ENCODE measurements at places on chromosomes 12 and 14. TPM values are rescaled to one million over a fixed set of nuclear protein-coding genes. Genes with fewer than 3 reads are reported as not detected.
A peak's percentile ranks its signal among the peaks of the same experiment; 100 is the strongest.

DNA sequence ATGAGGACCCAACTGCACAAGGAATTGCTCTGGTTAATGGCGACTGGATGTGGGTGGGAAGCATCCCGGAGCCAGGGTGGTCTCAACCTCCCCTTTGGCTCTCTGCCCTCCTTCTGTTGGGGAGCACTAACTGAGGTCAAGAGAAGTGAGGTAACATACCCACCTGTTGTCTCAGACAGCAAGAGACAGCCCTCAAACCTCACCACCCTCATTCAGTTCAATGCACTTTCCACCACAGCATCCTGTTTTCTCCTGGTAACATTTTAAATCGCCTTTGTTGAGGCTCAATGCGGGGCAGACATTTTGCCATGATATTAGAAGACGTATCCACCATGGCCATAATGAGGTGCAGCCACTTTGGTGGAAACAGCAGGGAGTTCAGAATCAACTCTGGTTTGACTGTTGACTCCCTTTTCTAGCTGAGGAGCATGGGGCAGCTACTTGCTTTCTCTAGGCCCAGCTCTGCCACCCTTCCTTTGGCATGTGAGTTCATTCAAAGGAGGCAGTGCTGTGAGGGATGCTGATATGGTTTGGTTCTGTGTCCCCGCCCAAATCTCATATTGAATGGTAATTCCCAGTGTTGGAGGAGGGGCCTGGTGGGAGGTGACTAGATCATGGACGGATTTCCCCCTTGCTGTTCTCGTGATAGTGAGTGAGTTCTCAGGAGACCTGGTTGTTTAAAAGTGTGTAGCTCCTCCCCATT lies 338.6 kb downstream of the PCNX1 start:
- DNase-seq: no peak

DNA sequence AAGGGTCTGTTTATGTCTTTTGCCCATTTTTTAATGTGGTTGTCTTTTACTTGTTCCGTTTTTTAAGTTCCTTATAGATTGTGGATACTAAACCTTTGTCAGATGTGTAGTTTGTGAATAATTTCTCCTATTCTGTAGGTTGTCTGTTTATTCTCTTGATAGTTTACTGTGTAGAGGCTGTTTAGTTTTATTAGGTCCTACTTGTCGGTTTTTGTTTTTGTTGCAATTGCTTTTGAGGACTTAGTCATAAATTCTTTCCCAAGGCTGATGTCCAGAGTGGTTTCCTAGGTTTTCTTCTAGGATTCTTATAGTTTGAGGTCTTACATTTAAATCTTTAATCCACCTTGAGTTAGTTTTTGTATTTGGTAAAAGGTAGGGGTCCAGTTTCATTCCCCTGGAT lies 33.9 kb downstream of the SLC39A9 start:
- no peak for DNase-seq

DNA sequence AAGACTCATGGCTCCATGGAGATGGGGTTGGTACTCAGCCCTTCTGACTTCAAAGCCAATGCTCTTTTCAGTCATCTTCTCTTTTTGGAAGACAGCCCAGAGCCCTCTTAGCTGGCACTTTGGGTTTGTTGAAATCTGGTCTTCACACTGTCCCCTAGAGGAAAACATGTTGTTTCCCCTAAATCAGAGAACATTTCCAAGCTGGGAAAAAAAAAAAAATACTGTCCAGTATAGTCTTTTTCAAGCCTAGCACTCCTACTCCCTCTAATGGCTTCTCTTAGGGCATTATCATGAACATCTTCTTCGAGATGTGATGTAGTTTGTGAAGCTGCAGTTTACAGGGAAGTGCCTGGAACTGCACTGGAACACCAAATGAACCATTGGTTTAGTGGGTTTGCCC lies 3.0 kb upstream of the ZC3H14 start:
- peak; percentile 25 for DNase-seq

DNA sequence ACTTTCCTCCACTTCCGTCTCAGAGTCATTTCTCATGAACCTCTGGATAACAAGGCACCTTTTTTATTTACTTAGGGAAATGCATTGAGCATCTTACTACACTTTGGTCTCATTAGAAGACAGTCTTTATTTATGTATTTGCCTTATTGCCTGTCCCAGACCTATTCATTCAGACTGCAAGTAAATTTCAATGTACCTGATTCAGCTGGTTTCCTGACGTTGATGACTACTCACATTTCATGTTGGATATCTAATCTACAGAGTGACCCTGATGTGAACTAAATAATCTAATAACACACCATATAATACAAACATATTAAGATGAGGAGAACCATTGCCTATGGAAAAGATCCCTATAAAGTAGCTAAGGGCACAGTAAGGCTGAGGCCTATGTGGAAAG lies 267.7 kb downstream of the SLC6A15 start:
- DNase-seq: no peak

DNA sequence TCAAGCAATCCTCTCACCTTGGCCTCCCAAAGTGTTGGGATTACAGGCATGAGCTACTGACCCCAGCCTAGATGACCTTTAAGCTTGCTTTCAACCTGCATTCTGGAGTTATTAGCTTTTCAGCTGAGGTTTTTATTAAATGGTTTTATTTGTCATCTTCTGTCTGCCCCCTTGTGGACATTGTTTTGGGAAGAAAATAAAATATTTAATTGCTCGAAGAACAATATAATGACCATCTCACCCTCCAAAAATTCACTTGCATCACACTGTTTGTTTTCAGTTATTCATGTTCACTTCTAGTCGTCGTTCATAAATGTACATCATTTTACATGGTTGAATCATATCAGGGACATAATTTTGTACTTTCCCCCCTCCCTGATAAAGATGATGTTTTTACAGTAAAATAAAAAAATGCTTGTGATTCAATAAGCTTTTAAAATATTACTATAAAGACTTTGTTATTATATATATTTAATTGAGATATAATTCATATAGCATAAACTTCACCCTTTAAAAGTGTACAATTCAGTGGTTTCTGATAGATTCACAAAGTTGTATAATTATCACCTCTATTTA lies 10.1 kb upstream of the SPATS2 start:
- no peak for DNase-seq

- DNase-seq: no peak
These were observed 32.9 kb downstream of the MED13L start for GRCh38 chr12:116244474-116245090.

GRCh38 chr12:6534945-6535696 lies 804 bp downstream of the GAPDH start:
- no peak for DNase-seq

GRCh38 chr12:15364221-15365160 lies 42.2 kb downstream of the PTPRO start:
- no peak for DNase-seq

DNA sequence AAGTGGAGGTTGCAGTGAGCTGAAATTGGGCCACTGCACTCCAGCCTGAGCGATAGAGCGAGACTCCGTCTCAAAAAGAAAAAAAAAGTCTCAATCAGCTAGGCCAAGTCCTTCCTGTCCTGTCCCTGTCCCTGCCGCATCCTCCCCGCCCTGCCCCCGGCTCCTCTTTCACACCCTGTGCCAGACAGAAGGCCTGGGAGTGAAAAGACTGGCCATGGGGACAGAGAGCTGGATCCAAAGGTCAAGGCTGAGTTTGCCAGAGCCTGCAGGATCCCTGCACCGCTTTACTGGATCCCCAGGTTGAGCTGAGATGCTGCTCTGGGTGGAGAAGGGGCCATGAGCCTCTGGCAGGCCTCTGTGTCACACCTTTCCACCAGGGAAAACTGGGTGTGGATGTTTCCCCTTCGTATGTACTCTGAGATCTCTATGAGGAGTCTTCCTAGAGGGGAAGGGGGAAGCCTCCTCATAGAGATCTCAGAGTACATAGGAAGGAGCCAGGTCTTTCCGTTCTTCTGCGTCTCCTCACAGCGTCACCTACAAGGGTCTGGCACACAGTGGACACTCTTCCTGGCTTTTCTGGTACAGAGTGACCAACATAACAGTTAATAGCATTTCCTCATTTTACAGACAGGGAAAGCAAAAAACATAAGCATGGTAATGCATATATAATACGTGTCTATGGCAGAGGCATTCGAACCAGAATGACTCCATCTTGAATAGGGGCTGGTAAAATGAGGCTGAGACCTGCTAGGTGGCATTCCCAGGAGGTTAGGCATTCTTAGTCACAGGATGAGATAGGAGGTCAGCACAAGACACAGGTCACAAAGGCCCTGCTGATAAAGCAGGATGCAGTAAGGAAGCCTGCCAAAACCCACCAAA lies 35.1 kb downstream of the NINJ2 start:
- DNase-seq: no peak

KRT2 gene
- total RNA-seq: not detected

DNA sequence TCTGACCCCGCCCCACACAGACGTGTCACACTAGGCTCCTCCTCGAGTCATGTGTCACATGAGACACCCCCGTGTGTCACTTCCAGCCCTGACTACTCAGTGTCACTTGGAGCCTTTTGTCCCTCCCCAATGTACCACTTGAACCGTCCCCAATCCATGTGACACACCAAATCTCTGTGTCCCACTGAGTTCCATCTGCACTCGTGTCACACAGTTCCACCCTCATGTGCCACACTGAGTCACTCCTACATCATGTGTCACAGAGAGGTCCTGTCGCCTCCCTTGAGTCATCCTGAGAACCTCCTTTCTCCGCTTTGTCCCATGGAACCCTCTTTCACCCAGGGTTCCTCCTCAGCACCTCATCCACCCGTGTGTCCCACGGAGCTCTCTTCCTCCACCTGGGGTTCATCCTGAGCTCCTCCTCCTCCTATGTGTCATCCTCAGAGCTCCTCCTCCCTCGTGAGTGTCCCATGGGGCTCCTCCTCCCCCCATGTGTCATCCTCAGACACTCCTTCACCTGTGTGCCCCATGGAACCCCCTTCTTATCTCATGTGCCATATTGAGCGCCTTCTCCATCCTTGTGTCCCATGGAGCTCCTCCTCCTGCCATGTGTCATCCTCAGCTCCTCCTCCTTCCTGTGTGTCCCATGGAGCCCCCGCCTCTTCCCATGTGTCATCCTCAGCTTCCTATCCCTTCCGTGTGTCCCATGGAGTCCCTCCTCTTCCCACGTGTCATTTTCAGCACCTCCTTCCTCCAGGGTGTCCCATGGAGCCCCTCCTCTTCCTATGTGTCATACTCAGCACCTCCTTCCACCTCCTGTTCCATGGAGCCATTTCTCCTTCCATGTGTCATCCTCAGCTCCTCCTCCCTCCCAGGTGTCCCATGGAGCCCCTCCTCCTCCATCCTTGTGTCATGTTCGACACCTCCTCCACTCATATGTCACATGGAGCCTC lies 32.0 kb downstream of the RTL1 start:
- no peak for DNase-seq

Measured in NCI-H460 (cell line).